Smooth muscle cell of trachea (primary cell): ENCODE measurements at places on chromosomes 1 and 21. TPM values are rescaled to one million over a fixed set of nuclear protein-coding genes. Genes with fewer than 3 reads are reported as not detected.

TRIM17 gene
- 0.15 TPM in 1 of 2 replicates, not detected in the other for total RNA-seq

OPRD1 gene
- under 0.01 TPM in 1 of 2 replicates, not detected in the other for total RNA-seq

JMJD4 gene
- 30.3 and 48.3 TPM in 2 replicates for total RNA-seq

MYOG gene
- not detected in 2 replicates for total RNA-seq

AK5 gene
- 69.1 and 72.4 TPM in 2 replicates for total RNA-seq

LIPI gene
- not detected in 2 replicates for total RNA-seq

OTUD3 gene
- 3.6 and 5.4 TPM in 2 replicates for total RNA-seq

STUM gene
- total RNA-seq, result under 0.01 TPM in 1 of 2 replicates, not detected in the other

FCRL2 gene
- total RNA-seq, result not detected in 2 replicates

SMAP2 gene
- total RNA-seq, result 26.6 and 36.2 TPM in 2 replicates

C1QA gene
- not detected in 2 replicates for total RNA-seq

RGSL1 gene
- total RNA-seq, result not detected in 2 replicates

CCDC27 gene
- total RNA-seq, result not detected in 2 replicates

MCL1 gene
- 190 and 202 TPM in 2 replicates for total RNA-seq

KCNQ4 gene
- total RNA-seq, result under 0.01 TPM in 2 replicates

ALX3 gene
- total RNA-seq, result not detected in 2 replicates

CD101 gene
- total RNA-seq, result 0.29 and 0.66 TPM in 2 replicates

MRPS6 gene
- total RNA-seq, result 12.6 and 27.8 TPM in 2 replicates
